Central memory CD8-positive, alpha-beta T cell (primary cell): ENCODE measurements at places on chromosomes 16 and 17.

GRCh38 chr17:72244956-72245355 lies 124.1 kb downstream of the SOX9 start:
- no peak for DNase-seq

GRCh38 chr17:47934856-47935255 lies 6.5 kb upstream of the PNPO start:
- no peak for DNase-seq

GRCh38 chr16:12547608-12547922 lies 256.1 kb downstream of the CPPED1 start:
- no peak for DNase-seq

DNA sequence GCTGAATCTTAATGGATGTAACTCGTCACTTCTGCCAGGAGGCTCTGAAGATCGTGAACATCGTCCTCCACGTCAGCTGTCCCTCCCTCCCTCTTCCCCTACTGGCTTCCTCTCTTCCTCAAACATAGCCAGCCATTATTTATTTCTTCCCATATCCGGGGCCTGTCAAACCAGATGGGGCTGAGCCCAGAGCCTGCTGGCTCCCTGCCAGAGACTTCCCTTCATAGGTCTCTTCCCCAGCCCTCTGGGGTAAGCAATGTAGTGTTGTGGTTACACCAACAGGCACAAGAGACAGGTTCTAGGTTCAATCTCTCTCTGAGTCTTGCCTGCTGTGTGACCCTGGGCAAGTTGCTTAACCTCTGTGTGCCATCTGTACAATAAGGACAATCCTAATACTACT lies 40.1 kb upstream of the ZFP90 start:
- DNase-seq = no peak

GRCh38 chr17:61846088-61846487 lies 17.2 kb downstream of the BRIP1 start:
- DNase-seq = no peak

DNA sequence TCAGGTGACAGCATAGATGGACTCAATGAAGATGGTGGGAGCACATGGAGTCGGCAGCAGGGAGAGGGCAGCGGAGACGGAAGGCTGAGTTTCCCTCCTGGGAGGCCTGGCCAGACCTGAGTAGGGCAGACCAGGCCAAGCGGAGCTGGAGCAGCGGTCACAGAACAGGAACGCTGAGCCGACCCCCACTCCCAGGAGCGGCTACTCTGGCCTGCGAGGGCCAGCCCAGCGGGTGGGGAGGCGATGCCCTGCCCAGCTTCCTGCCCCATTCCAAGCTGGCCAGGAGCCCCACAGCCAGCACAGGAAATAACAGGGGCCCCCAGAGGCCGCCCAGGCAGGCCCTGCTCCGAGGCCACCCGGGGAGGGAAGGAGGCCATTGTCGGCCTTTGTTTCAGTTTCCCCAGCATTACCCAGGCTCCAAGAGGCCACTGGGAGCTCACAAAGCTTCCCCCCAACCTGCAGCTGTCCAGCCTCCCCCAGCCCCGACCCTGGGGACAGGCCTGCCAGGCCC lies 79.8 kb downstream of the ZNF423 start:
- no peak for DNase-seq

DNA sequence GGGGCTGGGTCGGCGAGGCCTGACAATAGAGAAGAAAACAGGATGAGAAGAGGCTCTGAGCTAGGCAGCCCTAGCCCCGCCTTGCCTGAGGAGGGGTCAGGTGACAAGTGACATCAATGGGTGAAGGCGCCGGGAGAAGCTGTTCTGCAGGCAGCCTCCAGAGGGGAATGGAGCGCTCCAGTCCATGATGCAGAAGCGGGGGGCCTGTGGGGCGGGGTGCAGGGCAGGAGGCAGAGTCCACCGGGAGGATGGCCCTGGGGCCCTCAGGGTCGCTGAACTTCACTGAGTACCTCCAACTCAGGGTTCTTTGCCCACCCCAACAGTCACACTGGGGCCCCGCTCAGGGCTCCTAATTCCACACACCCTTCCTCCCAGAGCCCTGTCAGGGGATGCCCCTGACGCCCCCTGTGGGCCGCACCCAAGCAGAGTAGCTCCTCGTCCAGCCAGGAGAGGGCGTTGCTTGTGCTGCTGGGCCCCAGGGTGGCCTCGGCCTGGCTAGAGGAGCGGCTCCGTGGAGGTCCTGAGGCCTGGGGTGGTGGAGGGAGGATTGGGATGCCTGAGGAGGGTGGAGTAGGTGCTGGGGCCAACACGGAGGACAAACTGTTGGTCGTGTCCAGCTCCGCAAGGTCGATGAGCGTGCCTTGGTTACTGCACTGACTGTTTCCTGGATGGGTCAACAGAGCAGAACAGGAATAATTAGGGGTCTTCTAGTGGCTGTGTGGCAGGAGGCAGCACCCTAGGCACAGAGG lies 20.8 kb downstream of the GGA3 start:
- no peak for DNase-seq

- DNase-seq = no peak
Measured at GRCh38 chr16:19029980-19030379, 37.4 kb upstream of the COQ7 start.

- no peak for DNase-seq
Measured at GRCh38 chr16:69483611-69484010, 59.2 kb downstream of the CYB5B start.

- no peak for DNase-seq
Measured at GRCh38 chr16:83681381-83681956, 126.3 kb upstream of the HSBP1 start.
